Stimulated activated CD8-positive, alpha-beta memory T cell treated with anti-CD3 and anti-CD28 coated beads, Interleukin-7, amount 100 ng/mL, for 4 hours (primary cell): ENCODE measurements at places on chromosomes 5 and 9.
A peak's percentile ranks its signal among the peaks of the same experiment; 100 is the strongest.

DNA sequence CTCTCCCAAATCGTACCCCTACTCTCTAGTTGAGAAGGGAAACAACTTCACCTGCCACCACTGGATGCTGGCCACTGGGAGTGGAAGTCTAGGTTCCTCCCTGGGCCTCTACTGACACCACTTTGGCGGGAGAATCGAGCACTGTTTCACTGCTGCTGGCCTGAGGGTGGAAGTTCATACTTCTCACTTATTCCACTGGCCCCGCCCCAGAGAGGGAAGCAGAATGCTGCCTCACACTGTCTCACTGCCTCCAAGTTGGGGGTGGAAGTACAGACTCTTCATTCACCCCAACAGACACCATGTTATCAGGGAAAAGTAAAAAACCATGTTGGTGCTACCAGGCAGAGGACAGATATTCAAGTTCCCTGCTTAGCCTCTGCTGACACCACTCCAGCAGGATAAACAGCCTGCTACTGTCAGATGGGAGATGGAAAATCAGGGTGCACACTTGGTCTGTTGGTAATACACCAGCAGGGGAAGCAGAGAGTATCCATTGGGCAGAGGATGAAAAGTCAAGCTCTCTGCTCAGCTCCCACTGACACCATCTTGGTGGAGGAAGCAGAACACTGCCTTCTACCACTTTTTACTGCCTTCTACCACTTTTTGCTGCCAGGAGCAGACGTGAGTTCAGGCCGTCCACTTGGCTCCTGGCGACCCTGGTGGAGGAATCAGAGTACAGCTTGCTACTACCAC is 159.4 kb downstream of the SIL1 start:
- DNase-seq = no peak

GRCh38 chr5:132000677-132001453 is 10.6 kb downstream of the ACSL6 start:
- DNase-seq = peak; percentile 31

GRCh38 chr5:69528609-69529008 is 31.4 kb upstream of the GTF2H2C start:
- no peak for DNase-seq

GRCh38 chr9:34143116-34143515 is 16.6 kb upstream of the DCAF12 start:
- DNase-seq = no peak

DNA sequence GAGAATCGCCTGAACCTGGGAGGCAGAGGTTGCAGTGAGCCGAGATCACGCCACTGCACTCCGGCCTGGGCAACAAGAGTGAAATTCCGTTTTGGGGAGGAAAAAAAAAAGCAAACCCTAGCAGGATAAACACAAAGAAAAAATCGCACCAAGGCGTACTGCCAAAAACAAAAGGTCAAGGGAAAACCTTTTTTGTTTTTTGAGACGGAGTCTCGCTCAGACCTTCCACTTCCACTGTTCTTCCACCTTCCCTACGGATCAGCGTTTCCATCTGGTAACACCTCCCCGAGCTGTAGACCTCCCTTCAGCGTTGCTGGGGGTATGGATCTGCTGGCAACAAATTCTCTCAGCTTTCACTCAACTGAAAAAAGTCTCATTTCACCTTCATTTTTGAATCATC is 20.1 kb upstream of the FCN2 start:
- DNase-seq = no peak

DNA sequence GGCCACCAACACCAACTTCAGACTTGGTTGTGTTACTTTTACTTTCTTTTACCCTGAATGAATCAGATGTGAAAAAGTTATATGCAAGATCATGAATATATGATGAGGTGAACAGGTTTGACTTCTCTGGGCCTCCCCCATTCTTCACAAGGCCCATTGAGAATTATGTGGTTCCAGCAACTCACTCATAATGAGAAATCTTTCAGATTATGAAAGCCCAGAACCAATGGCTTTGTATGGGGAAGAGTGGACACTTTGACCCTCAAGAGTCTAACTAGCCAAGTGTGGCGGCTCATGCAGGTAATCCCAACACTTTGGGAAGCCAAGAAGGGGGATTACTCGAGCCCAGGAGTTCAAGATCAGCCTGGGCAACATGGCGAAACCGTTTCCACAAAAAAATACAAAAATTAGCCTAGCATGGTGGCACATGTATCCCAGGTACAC is 16.1 kb upstream of the LNPEP start:
- DNase-seq = no peak

DNA sequence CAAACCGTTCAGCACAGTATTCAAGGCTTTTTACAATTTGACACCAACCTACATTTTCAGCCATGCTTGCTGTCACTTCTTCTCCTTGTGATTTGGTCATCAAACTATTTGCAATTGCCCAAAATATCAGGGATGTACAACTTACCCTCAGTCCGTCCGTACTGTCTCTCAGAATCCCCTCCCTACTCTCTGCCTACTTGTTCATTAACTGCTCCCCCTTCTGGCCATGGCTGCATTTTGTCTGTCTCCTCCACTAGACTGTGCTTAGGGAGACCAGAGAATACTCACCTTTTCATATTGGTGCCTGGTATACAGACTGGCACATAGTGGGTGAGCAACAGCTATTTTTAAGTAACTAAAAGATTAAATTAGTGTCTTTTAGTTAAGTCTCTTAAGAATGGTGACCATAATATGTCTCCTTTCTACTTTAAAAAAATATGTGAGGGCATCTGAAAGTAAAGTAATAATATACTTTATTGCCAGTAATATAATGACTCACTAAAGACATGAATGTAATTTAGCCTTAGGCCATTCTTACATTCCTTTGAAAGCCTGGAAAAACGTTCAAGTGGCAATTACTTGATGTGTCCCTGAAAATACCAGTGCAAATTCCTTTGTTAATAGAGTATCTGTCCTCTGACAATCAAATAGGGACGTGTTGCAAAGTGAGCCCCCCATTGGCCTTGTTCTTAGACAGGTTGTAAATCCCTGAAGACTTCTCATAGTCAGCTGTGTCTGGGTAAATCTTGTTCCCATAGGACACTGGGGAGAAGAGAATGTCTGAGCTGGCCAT is 27.8 kb downstream of the PRLR start:
- no peak for DNase-seq

- DNase-seq = no peak
Observed at GRCh38 chr9:98253565-98253964, 1.9 kb downstream of the TBC1D2 start.

DNA sequence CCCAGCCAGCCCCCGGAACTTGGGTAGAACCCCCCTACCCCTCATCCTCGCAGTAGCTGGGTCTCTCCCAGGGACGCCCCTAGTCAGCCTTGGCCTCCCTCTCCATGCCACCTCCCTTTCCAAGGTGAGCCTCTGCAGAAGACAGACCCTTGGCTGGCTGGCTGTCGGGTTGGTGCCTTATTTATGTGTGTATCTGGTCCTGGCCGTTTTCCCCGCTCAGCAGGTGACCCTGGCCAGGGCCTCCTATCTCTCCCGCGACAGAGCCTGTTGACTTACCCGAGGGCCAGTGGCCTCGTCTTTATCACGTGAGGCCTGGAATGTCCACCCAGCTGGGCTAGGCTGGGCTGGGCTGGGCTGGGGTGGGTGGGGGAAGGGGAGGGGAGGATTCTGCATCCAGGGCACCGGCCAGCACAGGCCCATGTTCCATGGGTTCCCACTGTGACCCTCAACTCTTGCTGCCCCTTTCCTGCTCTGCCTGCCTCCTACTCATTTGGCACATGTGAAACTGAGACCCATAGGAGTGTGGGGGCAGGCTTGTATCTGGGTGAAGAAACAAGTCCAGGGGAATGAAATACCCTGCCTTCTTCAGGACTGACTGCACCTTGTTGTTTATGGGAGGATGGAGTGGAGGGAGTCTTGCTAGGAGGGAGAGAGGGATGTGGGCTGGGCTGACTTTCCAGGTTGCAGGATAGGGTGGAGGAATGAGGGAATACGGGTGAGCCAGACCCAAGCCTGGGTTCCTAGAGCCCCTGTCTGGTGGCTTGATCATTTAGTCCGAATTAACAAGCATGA is 3.1 kb downstream of the CXXC5 start:
- DNase-seq = no peak

GRCh38 chr9:68532131-68532530 is 8.6 kb downstream of the TMEM252 start:
- DNase-seq = no peak

GRCh38 chr9:4366591-4367330 is 66.9 kb upstream of the GLIS3 start:
- no peak for DNase-seq

GRCh38 chr5:96053063-96053735 is 91.5 kb upstream of the ELL2 start:
- DNase-seq = no peak

DNA sequence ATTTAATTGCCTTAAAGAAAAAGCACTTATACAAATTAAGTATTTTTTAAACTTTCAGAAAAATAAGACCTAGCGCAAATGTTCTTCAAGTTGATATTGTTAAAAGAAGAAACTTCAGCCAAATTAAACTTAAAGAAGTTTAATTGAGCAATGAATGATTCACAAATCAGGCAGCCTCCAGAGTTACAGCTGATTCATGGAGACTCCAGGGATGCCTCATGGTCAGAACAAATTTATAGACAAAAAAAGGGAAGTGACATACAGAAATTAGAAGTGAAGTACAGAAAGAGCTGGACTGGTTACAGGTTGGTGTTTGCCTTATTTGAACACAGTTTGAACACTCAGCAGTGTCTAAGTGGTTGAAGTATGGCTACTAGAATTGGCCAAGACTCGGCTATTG is 60.3 kb downstream of the CDKN2A start:
- no peak for DNase-seq

GRCh38 chr9:88991066-88992034 is at the start of gene S1PR3:
Gene S1PR3, plus strand, starts transcription at chr9:88991468. Its CDS starts 9,733 bp downstream, at chr9:89001201.
- peak; percentile 28 for DNase-seq

DNA sequence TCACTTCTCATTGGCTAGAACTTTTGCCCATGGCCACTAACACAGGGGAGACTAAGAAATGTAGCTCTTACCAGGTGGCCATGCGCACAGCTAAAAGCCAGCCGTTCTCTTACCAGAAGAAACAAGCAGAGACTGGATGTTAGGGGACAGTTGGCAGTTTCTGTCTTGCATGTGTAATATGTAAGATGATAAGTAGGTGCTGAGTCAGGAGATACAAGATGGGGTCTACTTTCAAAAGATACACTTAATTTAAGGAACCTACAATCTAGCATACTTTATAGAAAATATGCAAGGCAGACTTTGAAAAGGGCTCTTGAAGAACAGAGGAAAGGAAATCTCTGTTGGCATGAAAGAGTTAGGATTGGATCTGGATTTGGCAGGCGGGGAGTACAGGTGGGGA is 244.5 kb downstream of the ZSWIM6 start:
- DNase-seq = no peak

DNA sequence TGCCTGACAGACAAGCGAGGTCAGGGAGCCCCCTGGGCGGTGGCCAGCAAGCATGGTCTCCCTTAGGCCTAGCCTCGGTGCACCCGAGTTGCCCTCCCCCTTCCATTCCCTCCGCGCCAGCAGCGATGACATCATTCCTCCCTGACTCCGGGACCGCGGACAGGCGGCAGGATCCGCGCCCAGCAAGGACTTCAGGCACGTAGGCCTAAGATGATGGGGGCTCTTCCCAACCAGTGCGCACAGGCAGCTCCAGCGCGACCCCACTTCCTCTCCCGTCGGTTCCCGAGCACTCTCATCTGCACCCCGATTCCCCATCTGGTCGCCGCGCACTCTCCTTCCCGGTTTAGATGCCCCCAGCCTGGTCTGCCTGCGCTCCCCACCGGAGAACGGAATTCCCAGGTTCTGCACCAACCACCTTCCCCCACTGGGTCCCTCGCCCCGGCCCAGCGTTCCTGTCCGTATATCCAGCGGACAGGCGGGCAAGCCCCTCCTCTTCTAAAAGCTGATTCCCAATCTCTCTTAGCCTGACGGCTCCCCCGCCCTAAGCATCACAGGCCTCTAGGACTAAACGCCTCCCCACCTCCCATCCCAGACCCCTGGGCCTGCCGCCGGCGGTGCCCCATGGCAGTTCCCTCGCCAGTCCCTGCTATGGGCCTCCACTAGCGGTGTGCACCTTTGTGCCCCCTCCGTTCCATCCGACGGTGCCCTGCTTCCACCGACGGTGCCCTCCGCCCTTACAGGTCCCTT is 931 bp downstream of the FAM219A start:
- no peak for DNase-seq

GRCh38 chr5:30142432-30142831 is 1051.1 kb upstream of the CDH6 start:
- no peak for DNase-seq

- no peak for DNase-seq
Observed at GRCh38 chr9:16898464-16898863, 28.0 kb upstream of the BNC2 start.

DNA sequence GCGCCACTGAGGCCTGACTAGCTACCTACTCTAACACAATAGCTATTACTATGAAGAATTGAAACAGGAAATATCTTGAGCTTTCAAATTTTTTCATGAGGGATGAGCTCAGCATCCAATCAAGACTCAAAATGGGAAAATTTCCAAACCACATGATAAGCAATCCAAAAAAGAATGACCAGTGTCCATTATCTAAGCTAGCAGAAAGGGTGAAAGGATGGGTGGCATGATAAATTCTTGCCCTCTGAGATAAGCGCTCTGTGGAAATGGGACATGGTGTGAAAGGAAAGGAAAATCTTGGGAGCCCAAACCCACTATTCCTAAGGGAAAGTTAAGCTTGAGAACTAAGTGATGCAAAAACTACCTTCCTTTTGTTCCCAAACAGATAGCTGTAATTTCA is 170.2 kb upstream of the NREP start:
- no peak for DNase-seq

GRCh38 chr9:124394596-124394995 is 20.6 kb downstream of the PSMB7 start:
- DNase-seq = no peak

DNA sequence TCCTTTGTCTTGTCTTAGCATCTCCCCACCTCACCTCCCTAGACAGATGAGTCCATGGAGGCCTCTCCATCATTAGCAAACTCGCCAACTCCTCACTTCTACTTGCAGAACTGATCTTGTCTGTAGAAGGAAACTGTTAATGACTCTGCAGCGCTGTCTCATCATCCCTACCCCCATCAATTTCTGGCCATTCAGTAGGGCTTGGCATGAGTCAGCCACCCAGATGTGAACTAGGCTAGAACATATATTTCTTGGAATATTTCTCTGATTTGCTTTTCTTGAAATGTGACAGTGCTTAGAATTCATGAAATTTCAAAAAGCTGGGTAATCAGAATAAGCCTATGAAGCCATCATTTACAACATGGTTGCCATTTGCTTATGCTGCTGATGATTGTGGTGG is 1125.0 kb upstream of the DMAC1 start:
- no peak for DNase-seq

DNA sequence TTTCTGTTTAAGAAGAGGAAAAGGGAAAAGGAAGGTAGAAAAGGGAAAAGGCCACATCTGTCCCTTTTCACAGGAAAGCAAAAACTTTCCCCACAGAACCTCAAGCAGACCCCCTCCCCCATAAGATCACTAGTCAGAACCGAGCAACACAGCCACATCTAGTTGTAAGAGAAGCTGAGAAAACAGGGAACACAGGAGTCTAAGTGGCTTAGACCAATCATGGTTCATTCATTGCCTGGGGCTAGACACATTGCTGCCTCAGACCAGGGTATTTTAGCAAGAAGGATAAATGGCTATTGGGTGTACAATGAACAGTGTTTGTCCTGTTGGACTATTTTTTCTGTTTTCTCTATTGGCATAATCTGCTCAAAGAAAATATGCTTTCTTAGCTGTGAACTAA is 98.0 kb downstream of the ARL15 start:
- no peak for DNase-seq
